ENCODE measurements at places on chromosomes 4 and X. TPM values are rescaled to one million over a fixed set of nuclear protein-coding genes. Genes with fewer than 3 reads are reported as not detected.

XAGE1A gene
- not detected for total RNA-seq

VSIG1 gene
- total RNA-seq = not detected

EIF1AX gene
- total RNA-seq = 99.6 TPM

RNF212 gene
- total RNA-seq = 6.4 TPM

RGN gene
- total RNA-seq = 2.8 TPM

CFP gene
- 18.2 TPM for total RNA-seq

Data from subcutaneous adipose tissue (tissue), 4 donors.